ENCODE measurements at places on chromosomes 4 and X.

DNA sequence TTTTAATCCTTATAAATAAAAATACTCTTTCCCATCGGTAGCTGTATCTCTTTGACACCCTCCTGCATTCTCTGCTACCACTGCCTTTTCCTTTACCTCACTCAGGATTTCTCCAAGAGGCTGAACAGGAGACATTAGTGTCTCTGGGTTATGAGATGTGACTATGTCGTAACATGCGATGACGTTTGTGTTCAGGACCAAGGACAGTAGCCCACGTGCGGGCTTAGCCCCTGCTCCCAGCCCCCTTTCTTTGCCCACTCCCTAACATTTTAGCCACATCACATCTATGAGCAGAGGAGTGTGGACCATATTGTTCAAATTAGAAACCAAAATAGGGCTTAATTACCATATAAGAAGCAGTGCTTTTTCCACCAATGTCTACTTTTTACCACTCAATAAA is 369.3 kb downstream of the FBXW7 start:
- DNase-seq = peak; percentile 79

DNA sequence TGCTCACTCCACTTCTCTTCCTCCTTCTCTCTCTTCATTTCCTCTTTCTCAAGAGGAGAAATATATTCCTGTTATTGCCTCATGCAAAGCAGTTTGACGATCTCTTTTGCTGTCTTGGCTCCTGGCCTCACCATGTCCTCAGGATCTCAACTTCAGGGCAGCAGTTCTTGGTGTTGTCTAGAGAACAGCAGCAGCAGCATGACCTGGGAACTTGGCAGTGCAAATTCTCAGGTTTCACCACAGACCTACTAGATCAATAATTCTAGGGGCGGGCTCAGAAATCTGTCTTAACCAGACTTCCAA is 193.4 kb upstream of the EDNRA start:
- DNase-seq = no peak

- DNase-seq = no peak
Measured at GRCh38 chr4:80138551-80139538, 58.5 kb upstream of the PRDM8 start.

- DNase-seq = no peak
Measured at GRCh38 chrX:3577551-3577950, 135.9 kb downstream of the PRKX start.

- no peak for DNase-seq
Measured at GRCh38 chrX:72105436-72105835, 26.3 kb downstream of the RTL5 start.

GRCh38 chr4:44446801-44447562 is 1.6 kb downstream of the KCTD8 start:
- DNase-seq = peak; percentile 5

- no peak for DNase-seq
Measured at GRCh38 chrX:38861489-38861888, 60.2 kb downstream of the MID1IP1 start.

- no peak for DNase-seq
Measured at GRCh38 chrX:138349351-138349750, 362.2 kb downstream of the FGF13 start.

DNA sequence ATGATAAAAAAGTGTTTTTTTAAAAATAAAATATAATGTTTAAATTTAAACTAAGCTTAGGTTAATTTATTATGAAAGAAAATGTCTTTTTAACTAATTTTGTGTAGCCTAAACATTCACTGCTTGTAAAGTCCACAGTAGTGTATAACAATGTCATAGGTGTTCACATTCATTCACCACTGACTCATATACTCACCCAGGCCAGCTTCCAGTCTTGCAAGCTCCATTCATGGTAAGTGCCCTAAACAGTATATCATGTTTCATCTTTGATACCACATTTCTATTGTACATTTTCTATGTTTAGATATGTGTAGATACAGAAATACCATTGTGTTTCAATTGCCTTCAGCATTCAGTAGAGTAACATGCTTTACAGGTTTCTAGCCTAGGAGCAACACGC is 530.3 kb downstream of the EPHA5 start:
- no peak for DNase-seq

- DNase-seq = no peak
Measured at GRCh38 chrX:56284269-56284668, 52.1 kb downstream of the KLF8 start.

DNA sequence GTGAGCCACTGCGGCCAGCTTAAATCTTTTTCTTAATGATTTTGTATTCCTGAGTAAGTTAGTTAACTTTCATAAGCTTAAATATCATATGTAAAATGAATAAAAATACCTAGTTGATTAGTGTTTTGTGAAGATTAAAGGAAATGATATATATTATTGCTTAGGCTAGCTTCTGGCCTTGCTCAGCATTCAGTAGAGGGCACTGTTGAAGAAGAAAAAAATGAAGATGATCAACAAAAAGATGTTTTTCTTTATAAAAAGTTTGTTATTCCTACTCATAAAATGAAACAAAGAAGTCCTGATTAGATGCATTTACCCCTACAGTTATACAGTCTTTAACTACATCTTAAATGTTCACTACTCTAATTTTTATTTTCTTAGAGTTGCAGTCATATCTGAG is 797.7 kb downstream of the RAPGEF2 start:
- DNase-seq = no peak

DNA sequence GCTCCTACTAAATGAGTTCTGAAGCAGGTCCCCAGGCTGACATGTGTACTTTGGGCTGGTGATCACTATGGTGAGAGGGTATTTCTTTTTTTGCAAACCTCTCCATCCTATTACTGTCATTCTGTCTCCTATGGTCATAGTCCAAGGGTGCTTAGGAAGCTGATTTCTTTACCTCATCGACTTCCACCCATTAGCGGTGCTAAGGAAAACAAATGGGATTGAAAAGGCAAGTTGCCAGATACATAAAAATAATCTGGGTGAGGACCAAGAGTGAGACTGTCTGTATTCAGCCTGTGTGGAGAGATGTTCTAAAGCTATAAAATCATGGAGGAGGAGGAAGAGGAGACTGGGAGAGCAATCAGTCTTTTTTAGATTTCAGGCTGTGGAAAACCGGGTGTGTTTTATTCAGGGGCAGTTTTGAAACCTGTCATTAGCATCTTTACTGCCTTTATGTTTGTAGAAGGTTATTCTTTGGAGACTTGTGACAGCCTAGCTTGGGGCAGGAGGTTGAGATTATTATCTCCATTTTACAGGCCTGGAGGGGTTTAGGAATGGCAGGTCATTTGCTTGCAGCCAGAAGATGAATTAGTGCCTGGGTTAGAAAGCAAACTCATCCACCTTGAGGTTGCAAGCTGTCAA is 1.9 kb downstream of the TMEM164 start:
- DNase-seq = no peak

DNA sequence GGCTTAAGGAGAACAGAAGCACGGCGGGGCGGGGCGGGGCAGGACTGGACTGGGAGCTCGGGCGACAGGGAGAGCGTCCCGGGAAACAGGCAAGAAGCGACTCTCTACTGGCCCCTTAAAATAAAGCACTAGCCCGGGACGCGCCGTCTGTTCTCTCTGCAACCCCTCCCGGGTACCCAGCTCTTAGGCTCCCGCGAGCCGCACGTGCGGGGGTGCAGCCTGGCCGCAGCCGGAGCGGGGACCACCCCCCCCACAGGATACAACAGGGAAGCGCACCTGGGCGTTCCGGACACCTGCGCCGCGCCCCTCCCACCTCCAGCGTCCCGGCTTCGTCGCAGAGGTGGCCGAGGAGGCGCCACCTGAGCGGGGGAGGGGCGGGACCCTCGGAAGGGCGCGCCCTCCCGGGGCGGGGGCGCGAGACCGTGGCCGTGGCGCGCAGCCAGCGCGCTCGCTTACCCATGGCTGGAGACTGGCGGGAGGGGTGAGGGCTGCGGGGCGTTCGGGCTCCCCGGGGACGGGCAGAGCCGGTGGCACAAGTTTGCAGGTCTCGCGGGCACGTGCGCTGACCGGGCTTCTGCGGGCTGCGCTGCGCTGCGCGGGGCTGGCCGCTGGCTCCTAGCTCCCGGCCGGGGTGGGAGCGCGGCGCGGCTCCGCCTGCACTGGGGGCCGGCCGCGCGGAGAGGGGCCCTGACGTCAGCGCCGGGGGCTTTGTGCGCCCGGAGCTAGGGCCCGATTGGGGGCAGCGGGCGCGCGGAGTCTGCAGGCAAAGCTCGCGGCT is 91.5 kb downstream of the GEMIN8 start:
- DNase-seq = peak; percentile 65

DNA sequence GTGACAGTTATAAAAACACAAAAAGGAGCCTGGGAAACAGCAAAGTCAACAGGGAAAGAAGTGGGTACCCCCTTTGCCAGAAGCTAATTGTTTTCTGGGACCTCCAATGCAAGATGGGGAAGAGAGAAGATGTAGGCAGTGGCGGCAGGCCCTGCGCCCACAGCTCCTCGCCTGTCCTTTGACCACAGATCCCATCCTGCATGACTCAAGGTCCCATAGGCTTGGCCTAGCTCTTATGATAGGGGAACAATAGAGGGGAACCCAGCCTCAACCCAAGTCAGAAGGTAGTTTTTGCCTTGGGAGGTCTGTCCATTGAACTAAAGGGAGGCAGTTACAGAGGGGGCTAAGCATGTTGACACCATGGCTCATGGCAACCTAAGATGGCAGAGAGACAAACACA is 14.2 kb downstream of the ZMYM3 start:
- no peak for DNase-seq

DNA sequence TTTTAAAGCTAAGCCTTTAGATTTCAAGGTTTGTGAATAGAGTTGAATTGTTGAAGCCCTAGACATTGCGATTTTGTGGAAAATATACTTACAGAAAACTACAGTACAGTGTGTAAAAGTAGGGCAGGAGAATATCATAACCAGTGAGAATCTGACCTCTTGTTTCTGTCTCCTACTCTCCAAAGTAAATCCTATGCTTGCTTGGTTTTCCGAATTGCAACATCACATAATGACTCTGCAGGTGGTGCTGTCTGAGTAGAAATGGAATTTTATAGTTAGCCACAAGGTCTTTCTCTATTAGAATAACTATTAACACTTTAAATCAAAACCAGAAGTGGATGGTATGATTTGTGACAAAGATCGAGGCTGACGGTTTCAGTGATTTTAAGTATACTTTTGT is 505.6 kb downstream of the RAPGEF2 start:
- DNase-seq = no peak
